ENCODE measurements at places on chromosomes 6 and 20. TPM values are rescaled to one million over a fixed set of nuclear protein-coding genes. Genes with fewer than 3 reads are reported as not detected.

The RNF217 gene
- total RNA-seq, result 0.09 TPM

DNA sequence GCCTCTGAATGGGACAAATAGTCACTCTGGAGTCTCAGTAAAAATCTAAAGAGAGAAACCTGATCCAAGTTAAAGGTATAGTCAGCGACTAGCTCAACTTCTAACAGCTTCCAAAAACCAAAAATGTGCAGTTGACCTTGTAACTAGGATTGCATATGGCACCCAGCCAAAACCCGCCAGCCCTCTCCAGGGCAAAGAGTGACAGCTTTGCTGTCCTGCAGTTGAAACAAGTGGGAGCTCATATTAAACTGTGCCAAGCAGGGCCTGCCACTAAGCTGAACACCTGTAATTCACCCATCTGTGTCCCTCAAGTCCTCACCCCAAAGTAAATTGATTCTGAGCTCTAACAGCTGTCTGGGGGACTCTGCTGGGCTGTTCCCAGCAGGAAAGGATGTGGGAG is 695.3 kb downstream of the MAFB start:
- H3K27ac ChIP-seq, result no peak overlapping the region
- H3K4me3 ChIP-seq, result no peak overlapping the region
- no peaks in the 10 kb centered on the region for H3K4me1 ChIP-seq
- no peak for DNase-seq

The MUC22 gene
- not detected for total RNA-seq

GRCh38 chr6:156600678-156601077 is 176.5 kb upstream of the ARID1B start:
- no peak overlapping the region for H3K4me3 ChIP-seq
- no peaks in the 10 kb centered on the region for H3K4me1 ChIP-seq
- no peak for DNase-seq
- no peaks in the 10 kb centered on the region for H3K36me3 ChIP-seq

The NOX3 gene
- not detected for total RNA-seq

DNA sequence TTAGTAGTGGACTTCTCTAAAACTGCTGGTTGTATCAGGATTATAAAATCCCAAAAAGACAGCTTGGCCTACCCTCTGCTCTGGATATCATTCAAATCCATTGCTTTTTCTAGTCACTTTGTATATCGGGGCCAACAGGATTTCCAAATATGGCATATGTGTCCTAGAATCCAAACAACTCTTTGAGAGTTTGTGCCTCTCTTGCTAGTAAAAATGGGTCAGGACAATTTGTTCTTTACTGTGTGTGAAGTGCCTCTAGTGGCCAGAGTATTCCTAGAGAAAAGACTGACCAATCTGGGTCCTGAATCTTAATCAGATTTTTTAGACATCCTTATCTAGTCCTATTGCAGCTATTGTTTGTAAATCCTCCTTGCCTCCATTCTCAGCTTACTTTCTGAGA is 33.5 kb upstream of the MANEA start:
- no peak overlapping the region for H3K4me3 ChIP-seq
- DNase-seq, result no peak

The TP53TG5 gene
- not detected for total RNA-seq

The PRSS35 gene
- total RNA-seq, result 72.0 TPM

GRCh38 chr20:16260911-16261310 is 312.3 kb downstream of the KIF16B start:
- DNase-seq, result no peak
- no peak overlapping the region for H3K4me3 ChIP-seq
- no peaks in the 10 kb centered on the region for H3K4me1 ChIP-seq
- H3K27ac ChIP-seq, result no peak overlapping the region
- H3K27me3 ChIP-seq, result no peaks in the 10 kb centered on the region
- no peaks in the 10 kb centered on the region for H3K36me3 ChIP-seq

DNA sequence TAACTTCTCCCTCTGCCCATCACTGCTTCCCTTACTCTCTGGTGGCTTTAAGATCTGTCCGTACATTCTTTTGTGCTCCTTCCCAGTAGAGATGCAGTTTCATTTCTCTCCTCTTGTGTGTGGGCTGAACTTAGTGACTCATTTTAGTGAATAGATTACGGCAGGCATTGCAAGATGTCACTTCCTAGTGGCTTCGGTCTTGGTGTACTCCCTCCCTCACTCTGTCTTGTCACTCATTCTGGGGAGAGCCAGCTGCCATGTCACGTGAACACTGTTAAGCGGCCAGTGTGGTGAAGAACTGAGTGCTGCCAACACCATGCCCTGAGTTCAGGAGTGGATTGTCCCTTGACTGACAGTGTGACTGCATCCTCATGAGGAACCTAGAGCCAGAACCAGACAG is 115.9 kb downstream of the OTOR start:
- no peak for DNase-seq
- no peaks in the 10 kb centered on the region for H3K36me3 ChIP-seq
- no peak overlapping the region for H3K27ac ChIP-seq
- no peak overlapping the region for H3K4me3 ChIP-seq

The CCR6 gene
- total RNA-seq, result not detected

- no peak for DNase-seq
- H3K36me3 ChIP-seq, result no peaks in the 10 kb centered on the region
- H3K4me3 ChIP-seq, result no peak overlapping the region
Measured at GRCh38 chr6:63804381-63804956, 168.9 kb downstream of the PHF3 start.

The MOG gene
- total RNA-seq, result not detected

GRCh38 chr6:71649915-71650314 is 236.4 kb upstream of the RIMS1 start:
- no peaks in the 10 kb centered on the region for H3K27me3 ChIP-seq
- no peak overlapping the region for H3K4me3 ChIP-seq
- no peaks in the 10 kb centered on the region for H3K4me1 ChIP-seq
- no peak for DNase-seq
- no peaks in the 10 kb centered on the region for H3K36me3 ChIP-seq
- no peak overlapping the region for H3K27ac ChIP-seq

DNA sequence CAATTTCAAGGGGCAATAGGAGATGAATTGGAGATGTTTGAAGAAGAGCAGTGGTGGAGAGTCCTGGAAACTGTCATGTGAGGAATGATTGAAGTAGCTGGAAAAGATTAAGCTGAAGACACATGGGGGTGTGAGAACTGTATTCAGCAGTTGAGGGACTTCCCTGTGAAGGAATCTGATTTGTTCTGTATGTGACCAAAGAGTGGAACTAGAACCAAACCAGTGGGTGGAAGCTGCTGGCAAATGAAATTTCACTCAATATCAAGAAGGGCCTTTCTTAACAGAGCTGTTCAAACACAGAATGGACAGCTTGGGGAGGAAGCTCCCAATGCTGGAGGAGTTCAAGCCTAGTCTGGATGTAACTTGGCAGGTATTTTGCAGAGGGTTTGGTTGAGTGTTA is 21.3 kb downstream of the SEC23B start:
- no peak overlapping the region for H3K27ac ChIP-seq
- H3K27me3 ChIP-seq, result no peaks in the 10 kb centered on the region
- no peak overlapping the region for H3K4me3 ChIP-seq
- no peak for DNase-seq
- H3K4me1 ChIP-seq, result no peaks in the 10 kb centered on the region
- peaks cover 4% of the 10 kb centered on the region for H3K36me3 ChIP-seq

The SPINT4 gene
- total RNA-seq, result not detected

The IL20RA gene
- 0.65 TPM for total RNA-seq

- H3K4me3 ChIP-seq, result no peak overlapping the region
- H3K4me1 ChIP-seq, result no peaks in the 10 kb centered on the region
- no peak overlapping the region for H3K27ac ChIP-seq
- no peaks in the 10 kb centered on the region for H3K36me3 ChIP-seq
Measured at GRCh38 chr6:139338795-139339194, 35.7 kb downstream of the CITED2 start.

The REM1 gene
- total RNA-seq, result not detected

DNA sequence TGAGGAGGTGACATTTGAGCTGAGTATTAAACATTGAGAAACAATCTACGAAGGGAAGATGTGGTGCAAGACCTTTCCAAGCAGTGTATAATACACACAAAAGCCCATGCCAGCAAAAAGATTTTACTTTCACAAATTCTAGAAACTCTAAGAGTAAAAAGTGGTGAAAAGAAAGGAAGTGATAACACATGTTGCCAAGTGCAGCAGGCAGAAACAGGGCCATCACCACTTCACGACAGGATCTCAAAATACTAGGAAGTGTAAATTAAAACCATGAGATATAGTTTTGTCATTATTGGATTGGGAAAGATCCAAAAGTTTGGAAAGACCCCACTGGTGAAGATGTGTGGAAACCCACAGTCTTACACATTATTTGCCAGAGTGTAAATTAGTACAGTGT is 1.7 kb upstream of the ENTPD6 start:
- no peaks in the 10 kb centered on the region for H3K27me3 ChIP-seq
- no peak for DNase-seq
- no peak overlapping the region for H3K27ac ChIP-seq
- H3K4me1 ChIP-seq, result peaks cover 4% of the 10 kb centered on the region

- H3K27ac ChIP-seq, result no peak overlapping the region
- no peaks in the 10 kb centered on the region for H3K27me3 ChIP-seq
- no peaks in the 10 kb centered on the region for H3K36me3 ChIP-seq
- H3K4me1 ChIP-seq, result no peaks in the 10 kb centered on the region
- DNase-seq, result no peak
- H3K4me3 ChIP-seq, result no peak overlapping the region
Measured at GRCh38 chr6:35425284-35425683, 26.9 kb upstream of the FANCE start.

The CST4 gene
- total RNA-seq, result 2.7 TPM

The WFDC10B gene
- total RNA-seq, result not detected

GRCh38 chr6:38445336-38445735 is 194.4 kb downstream of the BTBD9 start:
- H3K4me1 ChIP-seq, result peaks cover 5% of the 10 kb centered on the region
- no peaks in the 10 kb centered on the region for H3K36me3 ChIP-seq
- H3K27ac ChIP-seq, result no peak overlapping the region
- no peak for DNase-seq
- H3K27me3 ChIP-seq, result no peaks in the 10 kb centered on the region
- H3K4me3 ChIP-seq, result no peak overlapping the region

DNA sequence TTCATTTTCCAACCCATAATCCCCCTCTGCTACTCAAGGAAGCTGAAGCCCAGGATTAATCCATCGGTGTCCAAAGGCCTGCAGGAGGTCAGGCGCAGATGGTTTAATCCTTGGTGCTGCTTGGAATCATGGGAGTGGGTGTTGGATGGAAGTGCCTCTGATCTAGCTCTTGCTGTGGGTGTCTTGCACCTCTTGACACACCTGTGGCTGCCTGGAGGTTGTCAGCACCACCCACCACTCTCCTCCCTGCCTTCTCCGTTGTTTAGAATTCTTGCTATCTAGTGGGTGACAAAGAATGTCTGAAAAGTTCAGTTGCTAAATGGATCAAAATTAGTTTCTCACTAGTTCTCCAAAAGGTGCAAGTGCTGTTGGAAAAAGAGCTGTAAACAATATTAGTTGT is 1074.4 kb upstream of the FLRT3 start:
- H3K27ac ChIP-seq, result no peak overlapping the region
- H3K4me3 ChIP-seq, result no peak overlapping the region
- DNase-seq, result no peak
- no peaks in the 10 kb centered on the region for H3K36me3 ChIP-seq

- DNase-seq, result peak; percentile 9
- no peak overlapping the region for H3K4me3 ChIP-seq
- no peaks in the 10 kb centered on the region for H3K27me3 ChIP-seq
Measured at GRCh38 chr6:41111017-41111416, 38.2 kb downstream of the NFYA start.

The CCDC28A gene
- total RNA-seq, result 10.8 TPM

GRCh38 chr6:51112731-51113130 is 294.1 kb downstream of the TFAP2B start:
- DNase-seq, result no peak
- no peaks in the 10 kb centered on the region for H3K27me3 ChIP-seq
- no peak overlapping the region for H3K27ac ChIP-seq
- no peak overlapping the region for H3K4me3 ChIP-seq
- H3K36me3 ChIP-seq, result no peaks in the 10 kb centered on the region

GRCh38 chr6:36414481-36414880 is 27.0 kb upstream of the ETV7 start:
- H3K4me3 ChIP-seq, result no peak overlapping the region
- H3K27ac ChIP-seq, result no peak overlapping the region
- peaks cover 14% of the 10 kb centered on the region for H3K4me1 ChIP-seq
- no peaks in the 10 kb centered on the region for H3K36me3 ChIP-seq
- no peaks in the 10 kb centered on the region for H3K27me3 ChIP-seq

- no peaks in the 10 kb centered on the region for H3K4me1 ChIP-seq
- no peak overlapping the region for H3K4me3 ChIP-seq
- no peak overlapping the region for H3K27ac ChIP-seq
- no peaks in the 10 kb centered on the region for H3K27me3 ChIP-seq
Measured at GRCh38 chr6:82396964-82397751, 33.5 kb downstream of the TPBG start.

DNA sequence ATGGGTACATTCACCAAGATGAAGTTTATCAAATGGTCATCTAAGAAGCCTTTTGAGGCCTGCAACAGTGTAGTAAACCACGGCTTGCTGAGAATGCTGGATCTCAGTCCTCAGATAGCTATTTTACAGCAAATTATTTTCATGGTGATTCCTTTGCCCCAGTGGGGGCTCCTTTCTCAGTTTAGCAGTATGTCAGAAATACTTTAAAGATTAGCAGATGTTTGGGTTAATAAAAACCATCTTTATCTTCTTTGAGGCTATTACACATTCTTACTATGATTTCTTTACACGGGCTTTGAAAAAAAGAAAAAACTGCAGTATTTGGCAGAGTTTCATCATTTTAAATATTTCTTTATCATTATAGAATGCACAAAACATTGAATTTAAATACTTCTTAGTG is 10.7 kb downstream of the MYLIP start:
- H3K36me3 ChIP-seq, result no peaks in the 10 kb centered on the region
- no peak for DNase-seq
- H3K4me1 ChIP-seq, result peaks cover 4% of the 10 kb centered on the region
- H3K27me3 ChIP-seq, result no peaks in the 10 kb centered on the region
- no peak overlapping the region for H3K27ac ChIP-seq

DNA sequence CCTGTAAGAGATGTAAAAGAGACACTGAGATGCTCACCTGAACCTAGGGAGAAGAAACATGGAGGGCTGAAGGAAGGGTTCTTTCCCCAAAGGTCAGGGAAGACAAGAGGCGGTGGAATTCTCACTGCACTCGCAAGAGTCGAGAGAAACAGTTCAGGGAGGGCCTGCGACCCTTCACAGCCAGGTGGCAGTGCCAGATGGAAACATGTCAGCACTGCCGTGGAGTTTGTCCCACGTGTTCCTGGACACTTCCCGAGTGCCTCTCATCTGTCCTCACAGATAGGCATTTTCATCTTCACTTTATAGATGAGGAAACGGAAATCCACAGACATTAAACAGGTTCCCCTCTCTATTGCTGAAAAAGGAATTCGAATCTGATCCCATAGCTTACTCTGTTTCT is 70.4 kb upstream of the SYNJ2 start:
- DNase-seq, result no peak
- H3K27me3 ChIP-seq, result no peaks in the 10 kb centered on the region
- H3K4me1 ChIP-seq, result no peaks in the 10 kb centered on the region

GRCh38 chr6:99619409-99619762 is 12.8 kb downstream of the PRDM13 start:
- no peak overlapping the region for H3K4me3 ChIP-seq
- H3K27me3 ChIP-seq, result no peaks in the 10 kb centered on the region
- no peaks in the 10 kb centered on the region for H3K4me1 ChIP-seq
- no peak for DNase-seq

Measured in Caco-2 (cell line).